ENCODE measurements at places on chromosomes 1 and 21. TPM values are rescaled to one million over a fixed set of nuclear protein-coding genes. Genes with fewer than 3 reads are reported as not detected.

Gene TCHH
- total RNA-seq: 1.4 TPM

Gene MAEL
- not detected for total RNA-seq

Gene TMCC2
- total RNA-seq: 1.6 TPM

Gene AADACL4
- not detected for total RNA-seq

Gene TLCD4
- total RNA-seq: 3.7 TPM

Gene GJA9
- total RNA-seq: not detected

Gene ADAMTS4
- 238 TPM for total RNA-seq
